ENCODE measurements at places on chromosomes 3 and 15.

DNA sequence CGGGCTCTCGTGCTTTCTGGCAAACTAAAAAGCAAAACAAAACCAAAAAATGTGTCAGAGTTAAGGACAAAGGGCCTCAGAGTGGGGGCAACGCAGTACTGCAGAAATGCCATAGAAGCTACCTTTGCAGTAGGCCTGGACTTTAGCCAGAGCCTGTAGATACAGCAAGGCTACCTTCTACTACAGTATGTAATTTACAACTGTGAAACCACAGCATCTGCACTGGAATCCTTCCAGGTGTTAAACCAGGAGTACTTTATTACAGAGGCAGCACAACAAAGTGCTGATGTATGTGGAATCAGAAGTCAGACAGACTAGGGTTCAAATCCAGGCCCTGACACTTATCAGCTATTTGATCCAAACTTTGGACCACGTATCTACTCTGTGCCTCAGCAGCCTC lies 34.9 kb downstream of the RUBCN start:
- DNase-seq: no peak

DNA sequence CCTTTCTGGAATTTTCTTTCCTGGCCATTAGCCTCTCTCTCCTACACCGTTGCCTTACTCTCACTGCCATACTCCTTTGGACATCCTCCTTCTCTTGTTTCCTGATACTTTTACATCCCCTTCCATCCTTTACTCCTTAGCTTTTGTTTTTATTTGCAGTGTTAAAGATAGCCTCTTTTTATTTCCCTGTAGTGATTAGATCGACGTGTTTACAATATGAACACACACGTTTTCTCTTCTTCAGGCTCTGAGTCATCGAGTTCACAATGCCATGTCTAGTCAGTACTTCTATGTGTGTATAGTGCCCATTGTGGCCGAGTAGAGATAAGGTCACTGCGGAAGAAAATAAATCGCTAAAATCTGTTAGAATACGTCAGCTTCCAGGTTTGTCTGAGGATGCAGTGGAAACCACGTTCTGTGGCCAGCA lies 208.5 kb downstream of the LPP start:
- peak; percentile 94 for DNase-seq

DNA sequence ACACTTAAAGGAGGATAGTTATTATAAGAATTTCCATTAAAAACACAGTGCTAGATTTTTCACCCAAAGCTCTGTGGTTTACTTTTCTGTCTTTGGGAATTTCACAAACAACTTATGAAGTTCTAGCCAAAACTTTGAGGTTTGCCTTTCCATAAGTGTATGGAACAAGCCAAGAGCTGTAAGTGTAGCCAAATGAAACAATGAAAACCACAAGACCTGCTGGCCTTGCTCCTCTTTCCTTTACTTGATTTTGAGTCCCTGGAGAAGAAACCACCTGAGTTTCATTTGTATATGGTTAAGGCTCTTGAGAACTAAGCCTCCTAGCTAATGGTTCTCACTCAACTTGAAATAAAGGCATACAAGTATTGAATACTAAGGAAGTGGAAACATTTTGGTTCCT lies 365.3 kb upstream of the EPHA3 start:
- no peak for DNase-seq

GRCh38 chr3:189714991-189715961 lies 84.1 kb downstream of the TP63 start:
- peak; percentile 46 for DNase-seq

DNA sequence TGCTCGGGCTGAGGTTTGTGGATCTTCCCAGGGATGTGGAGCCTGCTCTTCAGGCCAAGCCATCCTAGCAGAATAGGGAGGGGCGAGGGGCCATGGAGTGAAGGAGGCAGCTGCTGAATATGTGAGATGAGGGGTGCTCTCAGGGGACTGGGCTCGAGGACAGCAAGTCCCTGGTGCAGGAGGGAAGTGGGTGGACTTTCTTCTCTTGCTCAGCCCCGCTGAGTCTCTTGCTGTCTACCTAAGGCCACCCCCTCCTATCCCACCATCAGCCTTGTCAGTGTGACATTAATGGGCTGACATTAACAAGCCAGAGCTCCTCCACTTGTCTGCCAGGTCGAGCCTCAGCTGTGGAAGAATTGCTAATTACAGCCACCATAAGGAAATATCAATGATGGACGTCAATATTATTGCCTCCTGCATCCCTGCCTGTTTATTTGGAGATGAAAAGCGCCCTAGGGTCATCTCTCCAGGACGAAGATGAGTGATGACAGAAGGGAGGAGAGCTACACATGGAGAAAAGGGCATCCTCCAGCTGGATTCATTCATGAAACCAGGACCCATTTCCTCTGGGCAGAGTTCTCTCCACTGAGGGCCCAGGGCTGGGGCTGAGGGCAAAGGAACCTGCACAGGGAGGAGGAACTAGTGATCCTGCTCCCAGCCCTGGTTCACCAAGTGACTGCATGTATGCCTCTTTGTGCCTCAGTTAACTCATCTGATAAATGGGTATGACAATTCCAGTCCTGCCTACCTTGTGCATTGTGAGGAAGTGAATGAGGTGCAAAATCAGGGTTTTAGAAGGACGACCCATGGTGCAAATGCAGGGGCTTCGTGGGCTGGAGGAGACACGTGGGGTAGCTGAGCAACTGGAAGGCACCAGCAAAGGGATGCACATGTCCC lies 34.9 kb upstream of the LINGO1 start:
- DNase-seq: no peak
